GM23248 (cell line): ENCODE measurements at places on chromosomes 11 and 22.

DNA sequence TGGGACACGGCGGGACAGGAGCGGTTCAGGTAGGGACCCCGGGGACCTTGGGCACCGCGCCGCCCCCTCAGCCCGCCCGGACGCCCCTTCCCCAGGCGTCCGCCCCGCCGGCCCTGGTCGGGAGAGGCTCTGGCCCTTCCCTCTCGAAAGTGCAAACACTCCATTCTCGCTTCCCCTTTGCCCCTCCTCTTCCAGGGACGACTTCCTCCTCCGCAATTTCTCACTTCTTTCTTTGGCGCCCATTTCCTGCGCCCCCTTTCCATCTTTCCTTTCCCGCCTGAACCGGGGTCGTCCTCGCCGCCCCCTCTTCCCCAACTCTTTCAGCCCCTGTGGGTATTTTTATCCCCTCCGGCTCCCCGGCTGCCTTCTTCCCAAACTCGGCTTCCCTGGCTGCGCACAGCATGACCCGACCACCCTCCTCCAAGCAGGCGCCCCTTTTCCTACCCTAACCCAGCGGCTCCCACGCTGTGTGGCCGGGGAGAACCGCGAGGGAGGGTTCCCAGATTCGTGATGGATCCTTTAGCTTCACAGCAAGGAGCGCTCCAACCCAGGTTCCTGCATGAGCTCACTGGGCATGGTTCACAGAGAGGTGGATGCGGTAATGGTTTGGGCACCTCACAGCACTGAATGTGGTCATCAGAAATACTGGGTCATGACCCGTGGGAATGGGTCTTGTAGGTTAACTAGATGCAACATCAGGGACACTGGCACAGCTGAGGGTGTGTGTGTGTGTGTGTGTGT is 689 bp downstream of the RAB39A start:
- no peak for DNase-seq

DNA sequence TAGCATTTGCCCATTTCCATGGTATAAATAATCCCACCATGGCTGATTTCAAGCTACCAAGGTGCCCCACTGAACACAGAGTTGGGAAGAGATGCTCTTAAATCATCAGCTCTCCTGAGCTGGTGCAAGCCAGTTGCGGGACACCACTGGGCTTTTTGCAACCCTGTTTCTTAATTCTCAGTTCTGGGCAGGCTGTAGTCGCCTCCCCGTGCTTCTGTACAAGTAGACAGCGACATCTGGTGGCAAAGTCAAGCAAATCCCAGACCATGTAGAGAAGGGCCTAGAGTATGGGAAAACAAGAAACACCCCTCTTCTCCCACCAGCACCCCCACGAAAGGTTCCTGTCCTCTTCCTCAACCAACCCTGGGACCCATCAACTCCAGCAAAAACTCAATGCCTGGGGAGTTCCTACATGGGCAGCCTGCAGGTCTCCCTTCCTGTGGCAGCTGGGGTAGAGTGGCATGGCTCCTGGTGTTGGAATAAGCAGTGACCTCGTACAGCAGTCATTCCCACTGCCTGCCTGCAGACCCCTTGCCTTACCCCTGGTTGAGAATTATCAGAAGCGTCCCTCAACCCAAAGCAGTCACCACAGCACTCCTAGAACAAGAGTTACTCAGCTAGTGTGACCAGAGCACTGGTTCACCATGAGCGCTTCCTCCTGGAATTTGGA is 68.4 kb downstream of the IGLL5 start:
- peak; percentile 82 for DNase-seq

- DNase-seq, result no peak
These were observed 123.3 kb upstream of the B3GAT1 start for GRCh38 chr11:134535029-134536025.

GRCh38 chr11:129770993-129771392 is 44.7 kb upstream of the TMEM45B start:
- no peak for DNase-seq

DNA sequence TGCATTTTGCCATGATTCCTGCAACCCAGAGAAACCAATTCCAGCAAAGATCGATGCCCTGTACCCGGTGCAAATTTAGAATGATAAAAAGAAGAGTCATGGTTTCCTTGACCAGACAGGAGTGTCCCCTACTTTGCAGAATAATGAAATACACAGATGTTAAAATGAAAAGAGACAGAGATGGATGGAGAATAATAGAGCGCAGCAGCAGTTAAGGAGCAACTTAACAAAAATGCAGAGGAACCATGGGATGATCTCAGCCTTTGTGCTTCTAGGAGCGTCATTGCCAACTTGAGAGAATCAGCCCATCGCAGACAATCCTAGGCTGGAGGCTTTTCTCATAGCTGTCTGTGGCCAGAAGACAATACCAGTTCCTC is 127.1 kb downstream of the LDLRAD3 start:
- DNase-seq, result no peak

DNA sequence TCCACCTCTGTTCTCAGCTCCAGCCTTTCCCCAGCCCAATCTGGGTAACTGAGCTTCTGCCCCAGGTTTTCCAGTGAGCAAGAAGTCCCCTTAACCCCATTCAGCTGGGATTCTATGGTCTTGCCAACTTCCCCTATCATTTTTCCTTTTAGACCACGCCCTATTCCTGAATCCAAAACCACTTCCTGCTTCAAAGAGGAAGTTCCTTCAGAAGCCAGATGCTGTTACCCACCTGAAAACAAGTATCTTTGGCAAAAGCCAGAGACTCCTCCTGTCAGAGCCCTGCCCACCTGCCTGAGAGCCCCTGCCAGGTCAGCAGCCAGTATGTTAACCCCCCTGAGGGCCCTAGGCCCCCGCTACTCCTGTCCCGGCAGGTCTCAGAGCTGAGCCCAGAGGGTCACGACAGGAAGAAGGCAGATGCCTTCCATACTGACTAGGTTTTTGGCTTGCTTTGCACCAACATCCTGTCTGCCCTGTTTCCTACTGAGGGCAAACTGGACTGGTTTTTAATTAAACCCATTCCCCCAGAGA is 20.3 kb upstream of the MICAL2 start:
- DNase-seq, result peak; percentile 62

DNA sequence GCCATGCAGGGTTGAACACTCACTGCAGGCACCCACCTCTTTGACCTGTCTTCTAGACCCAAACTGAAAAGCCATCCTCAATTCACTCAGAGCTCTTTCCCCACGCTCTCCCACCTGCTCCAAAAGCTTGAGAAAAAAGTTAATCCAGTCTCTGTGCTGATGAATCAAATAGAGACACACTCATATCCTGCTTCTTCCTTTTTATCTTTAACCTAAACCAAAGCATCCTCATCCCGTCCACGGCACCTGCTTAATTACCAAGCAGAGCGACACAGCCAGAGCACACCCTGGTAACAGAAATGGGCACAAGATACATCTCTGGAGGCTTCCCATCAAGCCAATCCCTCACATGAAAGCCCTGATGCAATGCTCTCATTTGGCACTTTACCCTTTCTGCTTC is 102.6 kb downstream of the PLEKHA7 start:
- no peak for DNase-seq

- no peak for DNase-seq
These were observed 14.2 kb upstream of the ST14 start for GRCh38 chr11:130145311-130145812.
